ENCODE measurements at places on chromosomes 11 and 22.

GRCh38 chr11:37811349-37811748, 1213.3 kb upstream of the RAG2 start:
- DNase-seq = no peak

DNA sequence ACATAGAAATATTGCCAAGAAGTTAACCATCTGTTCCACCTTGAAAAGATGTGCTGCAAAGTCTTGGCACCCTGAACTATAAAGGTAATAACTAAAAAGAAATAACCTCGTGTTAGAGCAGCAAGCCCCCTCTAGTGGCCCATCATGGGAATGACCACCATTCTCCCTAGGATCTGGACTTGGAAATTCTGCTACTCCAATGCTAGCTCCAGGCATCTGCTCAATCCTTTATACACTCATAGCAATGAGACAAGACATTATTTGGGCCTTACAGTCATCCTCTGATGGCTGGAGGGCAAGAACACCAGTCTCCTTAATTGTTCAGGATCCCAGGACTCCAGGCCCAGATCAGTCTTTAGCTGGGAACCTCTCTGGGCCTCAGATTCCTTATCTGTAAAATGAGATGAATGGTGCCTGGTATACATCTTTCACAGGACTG, 76.0 kb downstream of the CWC15 start:
- peak; percentile 27 for DNase-seq

DNA sequence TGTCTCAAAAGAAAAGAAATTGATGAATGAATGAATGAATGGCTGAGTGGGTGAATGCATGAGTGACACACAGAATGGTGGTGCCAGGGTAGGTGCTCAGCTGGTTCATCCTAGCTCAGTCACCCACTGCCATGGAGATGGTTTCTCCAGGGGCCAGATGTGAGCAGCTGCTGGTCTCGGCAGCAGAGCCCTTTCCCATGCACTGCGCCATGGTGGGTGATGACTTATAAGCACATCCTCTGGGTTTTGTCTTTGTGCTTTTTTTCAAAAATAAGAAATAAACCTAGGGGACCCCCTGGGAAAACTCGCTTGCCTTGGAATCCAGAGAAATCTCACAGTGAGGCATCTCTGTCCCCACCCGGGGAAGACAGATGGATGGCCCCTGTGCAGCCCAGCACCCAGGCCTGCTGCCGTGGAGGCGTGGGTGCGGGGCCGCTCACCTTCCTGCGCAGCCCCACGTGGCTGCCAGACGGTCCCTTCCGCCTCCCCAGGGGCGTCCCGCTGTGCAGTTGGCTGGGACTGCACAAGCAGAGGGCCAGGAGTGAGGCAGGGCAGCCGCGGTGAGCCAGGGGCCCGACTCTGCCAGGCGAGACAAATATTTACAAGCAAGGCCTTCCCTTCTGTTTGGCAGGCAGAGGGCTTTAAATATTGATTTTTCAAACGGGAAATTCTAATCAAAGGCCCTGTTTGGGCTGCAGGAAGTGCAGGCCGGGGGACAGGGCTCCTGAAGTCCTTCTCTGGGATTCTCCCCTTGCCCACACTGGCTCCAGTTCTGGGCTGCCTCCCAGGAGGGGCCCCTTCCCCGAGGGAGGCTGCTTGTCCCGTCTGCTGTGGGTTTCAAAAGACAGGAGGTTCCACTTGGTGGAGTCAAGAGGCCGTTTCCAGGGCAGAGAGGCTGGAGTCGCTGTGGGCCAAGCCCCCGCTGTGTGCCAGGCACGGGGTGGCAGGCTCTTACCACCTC, 24.3 kb downstream of the MPPED1 start:
- peak; percentile 90 for DNase-seq

GRCh38 chr11:113595810-113596594, 110.1 kb downstream of the TMPRSS5 start:
- DNase-seq = no peak

- DNase-seq = peak; percentile 52
Observed at GRCh38 chr11:26649884-26650283, 72.0 kb downstream of the SLC5A12 start.

- DNase-seq = no peak
Observed at GRCh38 chr11:121420398-121420797, 31.7 kb upstream of the SORL1 start.

DNA sequence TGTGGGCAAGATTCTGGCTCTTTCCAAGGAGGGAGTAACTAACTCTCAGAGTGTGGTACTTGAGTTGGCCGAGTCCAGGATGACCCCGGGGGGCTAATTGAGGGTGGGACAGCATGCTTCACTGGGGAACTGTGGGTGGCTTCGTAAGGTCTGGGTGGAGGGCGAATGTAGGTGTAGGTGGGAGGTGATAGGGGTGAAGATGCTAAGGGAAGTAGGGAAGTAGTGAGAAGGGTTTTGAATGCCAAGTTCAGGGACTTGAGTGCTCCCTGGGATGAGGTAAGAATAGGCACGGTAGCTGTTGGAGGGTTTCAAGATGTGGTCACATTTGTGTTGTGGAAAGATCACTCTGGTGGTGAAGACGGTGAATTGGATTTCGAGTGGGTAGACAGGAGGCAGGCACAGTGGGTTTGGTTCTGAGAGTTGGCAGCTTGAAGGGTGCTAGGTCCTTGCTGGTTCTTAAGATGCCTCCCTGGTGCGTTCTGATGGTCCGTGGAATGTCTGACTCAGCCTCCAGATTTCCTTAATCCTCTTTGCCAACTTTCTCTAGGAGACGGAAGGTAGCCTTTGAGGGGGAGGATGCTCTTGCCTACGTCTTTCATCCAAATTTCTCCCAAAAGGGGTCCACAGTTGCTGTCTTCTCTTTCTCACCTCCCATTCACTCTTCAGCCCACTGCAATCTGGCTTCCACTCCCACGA, 2.5 kb upstream of the DNAL4 start:
- DNase-seq = no peak

DNA sequence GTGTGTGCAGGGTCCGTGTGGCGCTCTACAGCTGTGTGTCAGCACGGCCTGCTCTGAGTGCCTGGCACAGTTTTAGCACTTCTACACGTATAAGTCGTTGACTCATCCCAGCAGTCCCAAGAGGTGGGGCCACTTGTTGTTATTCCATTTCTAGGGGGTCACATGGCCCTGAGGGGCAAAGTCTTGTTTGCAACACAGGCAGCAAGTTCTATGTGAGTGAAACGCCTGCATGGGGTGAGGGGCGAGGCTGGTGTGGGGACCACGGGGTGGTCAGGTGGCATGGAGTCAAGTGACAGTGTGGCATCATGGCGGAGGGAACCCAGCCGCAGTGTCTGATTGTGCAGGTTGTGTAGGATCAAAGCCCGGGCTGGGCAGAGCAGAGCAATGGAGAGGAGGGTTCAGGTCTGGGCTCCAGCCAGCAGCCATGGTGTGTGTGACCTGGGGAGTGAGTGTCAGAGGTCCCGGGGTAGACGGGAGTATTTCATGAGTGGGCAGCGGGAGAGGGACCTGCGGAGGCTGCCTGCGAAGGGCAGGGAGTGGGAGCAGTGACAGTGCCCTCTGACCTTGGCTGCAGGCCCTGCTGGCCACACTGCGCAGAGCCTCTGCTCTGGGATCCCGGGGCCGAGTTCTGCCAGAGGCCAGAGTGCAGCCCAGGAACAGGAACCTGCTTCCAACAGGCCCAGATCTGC, 27.9 kb downstream of the SHANK3 start:
- no peak for DNase-seq

- DNase-seq = no peak
Observed at GRCh38 chr22:29310065-29310862, 3.8 kb downstream of the GAS2L1 start.

GRCh38 chr22:39153220-39153717, 789 bp upstream of the CBX7 start:
- DNase-seq = no peak

DNA sequence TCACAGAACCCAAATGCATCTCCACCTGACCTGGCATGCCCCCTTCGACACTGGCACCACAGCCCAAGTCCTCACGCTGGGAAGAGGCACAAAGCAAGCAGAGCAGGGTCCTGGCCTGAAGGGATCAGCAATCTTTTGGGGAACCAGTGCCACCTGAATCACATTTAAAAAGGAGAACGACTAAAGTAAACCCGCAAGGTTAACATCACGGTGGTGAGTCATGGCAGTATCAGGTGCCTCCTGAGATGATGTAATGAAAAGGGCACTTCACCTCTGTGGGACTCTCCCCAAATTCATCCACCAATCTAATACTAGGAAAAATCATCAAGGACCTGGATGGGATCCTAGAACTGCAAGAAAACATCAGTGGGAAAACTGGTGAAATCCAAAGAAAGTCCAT, 44.9 kb downstream of the PACSIN2 start:
- no peak for DNase-seq

- no peak for DNase-seq
Observed at GRCh38 chr11:12019866-12020416, 11.5 kb upstream of the DKK3 start.

- DNase-seq = no peak
Observed at GRCh38 chr11:85953491-85954143, 98.4 kb downstream of the CCDC83 start.

DNA sequence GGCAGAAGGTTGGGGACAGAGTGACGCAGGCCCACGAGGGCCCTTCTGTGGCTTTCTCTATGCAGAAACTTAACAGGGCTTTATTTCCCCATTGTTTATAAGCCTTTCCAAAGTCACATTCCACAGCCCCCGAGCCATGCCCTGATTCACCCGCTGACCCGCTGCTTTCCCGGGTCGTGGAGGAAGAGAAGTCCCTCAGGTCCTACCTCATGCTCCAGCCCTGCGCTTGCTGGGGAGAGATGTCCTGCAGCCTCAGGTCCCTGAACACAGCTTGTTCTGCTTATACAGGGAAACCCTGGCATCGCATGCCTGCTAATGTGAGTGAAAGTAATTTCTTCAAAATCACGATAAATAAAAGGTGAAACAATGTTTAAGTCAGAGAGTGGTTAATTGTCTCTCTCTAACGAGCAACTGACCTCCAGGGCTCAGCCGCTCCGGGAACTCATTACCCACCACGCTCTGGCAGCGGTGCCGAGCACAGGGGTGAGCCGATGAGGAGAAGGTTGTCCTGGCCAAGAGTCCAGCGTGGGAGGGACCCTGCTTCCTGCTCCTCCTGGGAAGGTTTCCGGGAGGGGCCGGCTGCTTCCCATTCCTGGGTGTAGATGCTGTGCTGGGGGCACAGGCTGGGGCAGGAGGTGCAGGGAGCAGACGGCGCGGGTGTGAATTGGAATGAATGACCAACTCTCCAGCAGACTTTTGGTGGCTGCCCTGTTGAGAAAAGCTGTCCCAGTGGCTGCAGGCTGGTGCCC, 595.2 kb downstream of the BRD1 start:
- DNase-seq = no peak

DNA sequence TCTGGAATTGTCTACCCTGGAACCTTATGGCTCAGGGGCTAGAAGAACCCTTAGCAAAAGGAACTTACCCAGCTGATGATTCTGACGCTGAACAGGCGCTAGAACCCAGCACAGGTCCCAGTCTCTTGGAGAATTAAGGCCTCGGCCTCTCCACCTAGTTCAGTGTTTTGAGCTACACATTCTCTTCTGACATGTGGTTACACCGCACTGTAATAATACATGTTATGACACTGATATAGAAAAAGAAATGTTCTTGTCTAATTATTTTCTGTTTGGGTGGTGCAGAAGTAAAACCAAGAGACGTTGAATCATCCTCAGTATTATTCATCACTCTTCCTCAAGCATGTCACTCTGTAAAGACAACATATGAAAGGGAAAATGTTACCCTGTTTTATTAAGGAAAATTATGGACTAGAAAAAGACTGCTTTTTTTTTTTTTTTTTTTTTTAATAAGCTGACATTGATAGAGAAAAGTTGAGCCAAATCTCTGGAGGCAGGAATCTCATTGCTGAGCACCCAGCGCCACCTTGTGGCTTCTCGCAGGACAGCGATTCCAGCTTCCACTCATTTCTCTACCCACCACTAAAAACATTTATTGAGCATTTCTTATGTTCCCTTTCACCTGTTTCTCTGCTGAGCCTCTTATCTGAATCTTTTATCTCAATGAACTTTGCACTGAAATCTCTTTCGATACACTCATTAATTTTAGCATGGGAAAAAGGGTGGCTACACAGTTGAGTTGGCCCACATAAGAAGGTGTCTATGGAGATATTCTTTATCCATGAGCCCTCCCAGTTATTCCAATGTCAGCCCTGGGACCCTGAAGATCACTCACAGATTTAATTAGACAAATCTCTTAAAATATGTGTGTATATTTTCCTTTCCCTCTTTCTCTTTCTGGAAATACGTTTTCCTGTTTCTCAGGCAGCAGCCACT, 12.6 kb upstream of the APLNR start:
- no peak for DNase-seq

DNA sequence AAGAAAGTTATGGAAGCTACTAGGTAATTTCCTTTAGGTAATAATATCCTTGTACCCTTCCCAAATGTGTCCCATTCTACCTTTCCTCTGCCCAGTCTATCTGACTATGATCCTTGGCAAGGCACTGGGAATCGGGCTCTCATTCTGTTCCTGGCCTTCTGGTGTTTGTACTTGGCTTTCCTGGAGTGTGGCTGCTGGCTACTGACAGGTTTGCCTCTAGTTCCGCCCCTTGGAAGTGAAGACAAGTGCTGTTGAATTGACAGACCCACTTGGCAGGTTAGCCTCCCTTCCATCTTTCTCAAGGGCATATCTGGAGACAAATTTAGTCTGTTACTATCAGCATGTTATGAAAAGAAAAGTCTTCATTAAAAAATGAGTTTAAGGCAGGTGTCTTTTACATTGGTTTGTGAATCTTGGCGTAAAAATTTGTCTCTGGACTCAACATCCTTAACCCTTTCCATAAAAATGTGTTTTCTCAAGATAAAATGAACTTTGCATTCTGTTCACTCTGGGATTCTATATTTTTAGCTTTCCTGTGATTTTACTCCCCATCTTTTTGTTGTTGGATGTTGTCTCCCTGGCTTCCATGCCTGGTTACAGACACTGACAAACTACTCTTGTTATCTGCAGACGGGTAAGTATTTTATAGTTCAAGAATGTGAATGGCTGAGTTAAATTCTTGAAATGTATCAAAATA, 287.4 kb upstream of the PDGFD start:
- DNase-seq = no peak

- no peak for DNase-seq
Observed at GRCh38 chr11:92638678-92639077, 330.8 kb upstream of the MTNR1B start.

- no peak for DNase-seq
Observed at GRCh38 chr22:44860311-44860710, 107.9 kb downstream of the ARHGAP8 start.

DNA sequence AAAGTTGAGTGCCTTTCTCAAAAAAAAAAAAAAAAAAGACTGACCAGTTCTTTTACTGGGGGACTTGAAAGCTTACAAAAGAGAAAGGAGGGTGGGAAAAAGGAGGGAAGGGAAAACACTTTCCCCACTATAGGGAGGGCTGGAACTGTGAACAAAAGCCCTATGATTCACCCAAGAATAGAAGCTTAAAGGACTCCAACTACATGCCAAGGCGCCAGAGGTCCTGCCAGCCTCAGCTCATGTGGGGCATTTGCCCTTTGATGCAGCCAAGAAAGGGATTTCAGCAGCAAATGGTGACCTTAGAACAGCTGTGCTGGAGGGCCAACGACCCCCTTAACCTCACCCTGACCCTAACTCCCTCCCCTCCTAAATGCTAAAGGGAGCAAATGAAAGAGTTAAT, 160.0 kb downstream of the NTM start:
- no peak for DNase-seq

DNA sequence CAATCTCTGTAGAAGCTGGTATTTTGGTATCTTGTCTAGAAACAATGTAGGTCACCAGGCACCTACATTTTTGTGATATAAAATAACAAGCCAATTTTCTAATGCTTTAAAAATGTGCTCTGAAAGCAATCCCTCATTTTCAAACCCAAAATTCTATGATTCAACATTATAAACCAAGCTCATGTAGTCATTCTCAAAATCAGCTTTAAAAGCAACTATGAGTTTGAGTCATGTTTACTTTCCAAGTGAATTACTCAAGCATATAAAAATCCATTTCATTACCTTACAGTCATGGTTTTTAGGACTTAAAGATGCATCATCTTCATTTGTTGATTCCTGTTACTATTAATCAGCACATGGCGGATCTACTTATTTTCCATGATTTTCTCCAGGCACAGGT, 216.4 kb downstream of the GRM5 start:
- no peak for DNase-seq
